ENCODE measurements at places on chromosomes 11 and 22.

- DNase-seq: no peak
Observed at GRCh38 chr11:125165111-125165842, 726 bp downstream of the PKNOX2 start.

- DNase-seq: no peak
Observed at GRCh38 chr22:31329453-31330215, 16.5 kb downstream of the PATZ1 start.

- DNase-seq: no peak
Observed at GRCh38 chr11:45341372-45341771, 55.2 kb upstream of the SYT13 start.

GRCh38 chr11:8018484-8019313 lies 31.6 kb downstream of the EIF3F start:
- DNase-seq: peak; percentile 4

GRCh38 chr22:36734171-36735058 lies 30.9 kb upstream of the CACNG2 start:
- DNase-seq: no peak

DNA sequence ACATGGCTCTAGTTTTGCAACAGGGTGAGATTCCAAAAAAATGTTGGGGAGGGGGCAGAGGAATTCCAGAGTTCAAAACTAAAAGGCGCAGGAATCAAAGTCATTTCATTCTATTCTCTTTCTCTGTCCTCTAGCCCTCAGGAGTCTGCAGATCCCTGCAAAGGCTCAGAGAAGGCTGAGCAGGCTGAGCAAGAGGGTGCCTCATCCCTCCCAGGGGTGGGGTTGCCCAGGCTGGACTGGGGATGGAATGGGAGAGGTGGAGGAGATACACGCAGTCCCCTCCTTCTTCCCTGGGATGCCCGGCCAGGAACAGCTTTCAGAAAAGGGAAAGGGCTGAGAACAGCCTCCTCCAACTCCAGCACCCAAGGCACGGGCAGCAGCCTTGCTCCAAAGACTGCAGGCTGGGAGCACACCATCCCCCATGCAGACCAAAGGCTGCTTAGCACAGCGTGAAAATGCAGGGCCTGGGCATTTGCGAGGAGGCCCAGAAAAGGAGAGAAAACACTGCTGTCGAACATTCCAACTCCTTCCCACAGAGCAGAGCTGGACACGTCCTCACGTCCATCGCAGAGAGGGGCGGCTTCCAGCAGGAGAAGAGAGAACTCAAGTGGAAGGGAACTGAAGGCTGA lies 51.8 kb downstream of the MN1 start:
- DNase-seq: no peak

- DNase-seq: no peak
Observed at GRCh38 chr11:43845816-43846215, 34.8 kb upstream of the ALKBH3 start.

DNA sequence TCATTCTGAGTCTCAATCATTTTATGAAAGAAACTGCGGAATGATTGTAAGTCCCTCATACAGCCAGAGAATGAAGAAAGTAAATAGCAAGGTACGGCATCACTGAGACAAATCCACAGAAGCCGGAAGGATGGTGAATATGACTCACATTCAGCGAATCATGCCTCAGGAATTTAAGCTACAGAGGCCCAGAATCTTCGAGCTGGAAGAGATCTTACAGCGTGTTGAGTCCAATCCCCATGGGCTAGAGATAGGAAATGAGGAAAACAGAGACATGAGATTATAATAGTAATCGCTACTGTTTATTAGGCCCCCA lies 173.2 kb downstream of the KIF18A start:
- DNase-seq: no peak

GRCh38 chr22:32646476-32646875 lies 155.0 kb upstream of the TIMP3 start:
- DNase-seq: no peak

DNA sequence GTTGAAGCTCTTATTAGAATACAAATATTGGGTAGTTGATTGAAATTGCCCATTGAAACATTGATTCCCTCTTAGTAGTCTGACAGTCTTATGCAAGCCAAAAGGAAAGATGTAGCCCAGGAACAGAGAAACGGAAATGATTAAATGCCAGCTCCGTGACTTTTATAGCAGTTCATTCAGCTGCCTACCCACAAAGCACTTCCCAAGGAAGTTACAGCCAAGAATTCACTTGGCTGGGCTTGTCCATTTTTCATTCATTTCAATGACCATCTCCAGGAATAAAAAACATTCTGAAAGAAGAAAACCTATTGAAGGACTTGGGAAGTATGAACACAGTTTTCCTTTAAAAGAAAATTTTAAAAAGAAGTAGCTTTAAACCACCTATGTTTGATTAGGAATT lies 62.0 kb downstream of the NCAM1 start:
- DNase-seq: no peak

GRCh38 chr22:30564045-30564760 lies 10.3 kb downstream of the GAL3ST1 start:
- no peak for DNase-seq

GRCh38 chr22:41828516-41828915 lies 4.4 kb upstream of the SREBF2 start:
- no peak for DNase-seq

DNA sequence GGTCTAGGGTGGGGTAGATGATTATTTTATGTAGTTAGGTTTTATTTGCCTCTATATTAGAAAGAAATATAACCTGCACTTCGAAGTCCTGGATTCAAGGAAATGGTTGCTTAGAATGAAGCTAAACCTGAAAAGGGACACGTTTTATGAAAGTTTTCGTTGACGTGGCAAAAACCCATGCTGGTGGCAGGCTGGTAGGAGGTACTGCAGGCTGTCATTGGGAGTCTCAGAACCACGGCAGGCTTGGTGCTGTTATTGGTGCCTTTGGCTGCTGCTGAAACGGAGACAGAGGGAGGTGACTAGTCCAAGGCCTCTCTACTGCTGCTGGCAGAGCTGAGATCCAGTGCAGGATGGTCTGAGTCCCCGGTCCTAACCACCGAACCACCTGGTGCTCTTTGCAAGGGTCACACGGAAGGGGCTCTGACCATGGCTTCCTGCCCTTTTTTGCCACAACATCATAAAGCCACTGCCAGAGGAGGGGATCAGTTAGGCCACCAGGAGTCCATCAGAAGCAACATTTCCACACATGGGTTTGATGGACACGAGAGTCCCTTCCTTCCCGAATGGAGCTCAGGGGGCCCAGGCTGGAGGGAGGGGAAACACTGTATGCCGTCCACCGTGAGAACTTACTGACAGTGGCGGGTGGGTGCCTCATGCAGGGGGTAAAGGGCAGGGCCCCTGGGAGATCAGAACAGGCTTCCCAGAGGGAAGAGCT lies 13.4 kb downstream of the CSF2RB start:
- DNase-seq: no peak

DNA sequence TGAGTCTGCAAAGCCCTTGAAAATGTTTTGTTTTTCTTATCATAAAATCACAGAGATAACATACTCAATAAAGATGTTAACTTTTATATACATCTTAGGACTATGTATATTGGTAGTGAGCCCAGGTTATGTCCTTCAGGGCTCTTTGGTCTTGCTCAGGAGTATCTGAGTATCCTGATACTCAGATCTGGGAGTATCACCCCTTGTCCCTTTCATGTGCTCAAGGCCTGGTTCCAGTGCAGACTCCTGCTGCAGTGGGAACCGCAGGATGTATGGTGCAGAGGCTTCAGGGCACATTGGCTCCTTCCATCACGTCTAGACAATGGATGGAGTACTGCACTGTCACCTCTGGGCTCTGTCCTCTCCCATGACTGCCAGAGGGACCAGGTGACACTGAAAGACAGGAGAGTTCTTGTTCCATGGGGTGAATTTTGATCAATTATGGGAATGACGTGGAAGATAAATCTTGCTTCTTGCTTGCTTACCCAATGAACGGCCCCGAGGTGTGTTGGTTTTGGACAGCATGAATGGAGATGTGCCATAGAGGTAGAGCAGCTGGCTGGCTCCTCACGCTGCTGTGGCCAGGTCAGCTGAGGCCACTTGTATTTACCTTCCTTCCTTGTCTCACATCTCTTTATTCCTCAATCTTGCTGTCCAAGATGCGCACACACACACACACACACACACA lies 215.5 kb downstream of the ARHGAP42 start:
- no peak for DNase-seq

DNA sequence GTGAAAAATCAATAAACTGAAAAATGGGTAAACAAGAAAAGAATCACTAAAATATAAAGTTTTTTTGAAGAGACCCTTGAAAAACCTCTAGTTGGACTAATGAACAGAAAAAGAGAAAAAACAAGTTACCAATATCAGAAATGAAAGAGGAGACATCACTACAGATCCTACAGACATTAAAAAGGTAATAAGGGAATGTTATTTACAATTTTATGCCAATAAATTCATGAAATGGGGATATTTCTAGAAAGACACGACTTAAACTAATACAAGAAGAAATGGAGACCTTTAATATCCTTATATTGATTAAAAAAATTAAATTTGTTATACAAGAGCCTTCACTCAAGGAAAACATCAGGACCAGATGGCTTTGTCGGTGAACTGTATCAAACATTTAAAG lies 109.4 kb downstream of the TBC1D22A start:
- DNase-seq: no peak

DNA sequence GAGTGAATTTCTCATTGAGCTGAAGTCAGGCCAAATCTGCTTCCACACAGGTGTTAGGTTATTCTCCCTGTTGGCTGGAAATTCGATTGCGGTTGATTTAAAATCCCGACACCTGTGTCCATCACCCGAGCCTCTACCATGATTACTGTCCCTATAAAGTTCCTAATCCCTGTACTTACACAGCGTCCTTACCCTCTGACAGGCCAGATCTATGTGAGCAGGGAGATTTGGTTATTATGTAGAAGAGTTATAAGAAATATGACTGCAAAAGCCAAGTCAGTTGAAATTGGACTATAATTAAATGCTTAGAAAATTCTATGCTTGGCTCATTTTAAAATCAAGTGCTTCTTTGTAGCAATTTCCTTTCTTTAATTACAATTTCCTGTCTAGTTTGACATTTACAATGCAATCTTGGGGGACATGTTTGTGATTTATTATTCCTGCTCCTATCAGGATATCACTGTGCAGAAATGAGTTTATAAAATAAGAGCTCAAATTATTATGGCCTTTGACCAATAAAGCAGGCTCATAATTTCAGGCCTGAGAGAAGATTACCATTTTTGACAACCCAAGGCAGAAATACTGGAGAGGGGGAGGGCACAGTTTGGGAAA lies 32.5 kb upstream of the LMO1 start:
- no peak for DNase-seq

GRCh38 chr11:78432058-78432515 lies 14.5 kb upstream of the GAB2 start:
- DNase-seq: no peak

DNA sequence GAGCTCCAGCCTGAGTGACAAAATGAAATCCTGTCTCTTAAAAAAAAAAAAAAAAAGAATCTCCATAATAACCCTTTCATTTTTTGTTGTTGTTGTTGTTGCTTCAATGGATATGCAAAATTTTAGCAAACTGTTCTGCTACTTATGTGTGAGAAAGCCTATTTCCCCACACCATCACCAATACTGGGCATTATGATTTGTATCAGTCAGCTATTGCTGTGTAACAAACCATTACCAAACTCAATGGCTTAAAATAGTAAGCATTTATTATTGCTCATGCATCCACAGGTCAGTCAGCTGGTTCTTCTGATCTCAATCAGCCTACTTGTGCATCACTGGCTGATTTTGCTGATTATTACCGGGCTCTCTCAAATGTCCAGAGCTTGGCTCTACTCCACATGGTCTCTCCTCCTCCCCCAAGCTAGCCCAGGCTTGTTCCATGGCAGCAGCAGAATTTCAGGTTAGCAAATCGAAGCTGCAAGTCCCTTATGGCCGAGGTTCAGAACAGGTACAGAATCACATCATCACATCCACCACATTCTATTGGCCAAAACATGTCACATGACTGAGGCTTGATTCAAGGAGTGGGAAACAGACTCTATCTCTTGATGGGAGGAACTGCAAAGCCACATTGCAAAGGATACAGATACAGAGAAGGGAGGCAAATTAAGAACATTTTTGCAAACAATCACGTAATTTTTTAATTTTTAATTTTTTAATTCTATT lies 135.1 kb downstream of the MN1 start:
- no peak for DNase-seq

DNA sequence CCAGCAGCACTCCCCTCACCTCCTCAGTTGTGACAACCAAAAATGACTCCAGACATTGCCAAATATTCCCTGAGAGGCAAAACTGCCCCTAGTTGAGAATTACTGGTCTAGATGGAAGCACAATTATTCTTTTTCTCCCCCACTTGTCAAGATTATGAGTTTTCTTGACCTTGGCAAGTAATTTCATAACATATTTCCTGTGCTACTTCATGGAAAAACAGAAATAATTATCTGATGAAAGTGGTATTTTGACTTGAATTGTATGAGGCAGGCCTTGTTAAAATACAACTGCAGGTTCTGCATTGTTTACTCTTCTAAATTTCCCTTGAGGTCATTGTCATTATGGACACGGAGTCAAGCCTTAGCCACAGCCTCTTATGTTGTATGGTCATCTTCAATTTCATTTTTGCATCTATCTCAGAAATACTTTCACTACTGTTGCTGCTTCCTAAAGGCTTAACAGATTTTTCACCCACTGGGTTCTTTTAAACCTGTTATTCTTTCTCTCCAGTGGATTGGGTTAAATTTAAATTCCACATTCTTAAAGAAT lies 32.2 kb upstream of the LDLRAD3 start:
- DNase-seq: no peak

DNA sequence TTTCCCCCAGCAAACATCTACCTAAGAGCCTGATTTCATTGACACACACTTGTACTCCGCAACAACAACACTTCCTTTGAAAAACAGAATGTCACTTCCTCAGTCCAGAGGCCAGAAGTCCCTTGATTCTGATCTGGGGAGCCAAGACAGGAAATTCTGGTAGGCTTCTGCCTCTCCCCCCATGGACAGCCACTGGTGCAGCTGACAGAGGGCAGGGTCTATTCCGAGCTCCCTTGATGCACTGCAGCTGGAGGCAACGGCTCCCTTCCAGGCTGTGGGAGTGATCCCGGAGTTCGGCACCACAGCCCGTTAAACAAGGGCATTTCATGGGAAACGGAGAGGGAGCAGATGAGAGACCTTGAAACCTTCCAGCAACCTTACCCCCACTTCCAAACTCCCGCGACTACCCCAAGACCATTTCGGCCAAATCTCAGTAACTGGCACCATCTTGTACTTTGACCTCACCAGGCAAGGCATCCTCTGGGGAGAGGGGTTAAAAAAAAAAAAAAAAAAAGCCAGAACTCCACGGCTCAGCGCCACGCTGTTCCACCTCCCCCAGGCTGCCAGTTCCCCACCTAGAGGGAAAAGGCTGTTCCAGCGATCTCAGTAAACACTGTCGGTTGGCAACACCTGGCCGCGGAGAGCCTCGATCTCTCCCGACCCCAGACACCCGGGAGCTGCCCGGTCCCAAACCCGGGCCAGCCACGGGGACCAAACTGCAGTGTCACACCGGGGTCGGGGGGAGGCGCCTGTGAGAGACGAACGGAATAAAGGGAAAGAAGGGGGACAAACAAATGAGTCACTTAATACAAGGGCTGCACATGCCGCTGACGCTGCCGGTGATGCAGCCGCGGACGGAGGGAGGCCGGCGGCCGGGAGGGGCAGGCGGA lies 1.1 kb downstream of the GAB2 start:
- DNase-seq: peak; percentile 36

Data from NCI-H1694 (cell line).